ENCODE measurements at places on chromosomes 2 and 18. TPM values are rescaled to one million over a fixed set of nuclear protein-coding genes. Genes with fewer than 3 reads are reported as not detected.

DNA sequence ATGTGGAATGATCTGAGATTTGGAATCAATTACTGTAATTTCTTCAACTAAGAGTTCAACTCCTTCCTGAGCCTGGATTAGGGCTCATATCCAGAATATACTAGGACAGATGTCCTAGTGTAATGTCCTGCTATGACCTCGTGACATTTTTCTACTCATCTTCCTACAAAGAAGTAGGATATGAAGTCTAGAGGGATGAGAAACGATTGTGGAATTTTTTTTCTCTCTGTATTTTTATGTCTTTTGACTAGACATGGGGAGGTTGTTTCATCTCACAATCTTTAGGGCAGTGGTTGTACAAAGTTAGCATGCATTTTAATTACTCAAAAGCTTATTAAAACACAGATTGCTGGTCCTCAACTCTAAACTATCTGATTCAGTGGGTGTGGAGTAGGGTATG lies 203.0 kb downstream of the PARD3B start:
- no peak for DNase-seq

- no peak for DNase-seq
Measured at GRCh38 chr18:47280121-47280520, 28.7 kb upstream of the SKOR2 start.

UGT1A9 gene
- not detected for total RNA-seq

PSMD1 gene
- 125 TPM for total RNA-seq

- no peak for DNase-seq
Measured at GRCh38 chr2:209601497-209601896, 170.1 kb upstream of the UNC80 start.

OSBPL6 gene
- 2.1 TPM for total RNA-seq

GRCh38 chr2:227407591-227408151 lies 19.9 kb upstream of the SCYGR1 start:
- DNase-seq = no peak

ERBB4 gene
- 0.17 TPM for total RNA-seq

ARHGAP15 gene
- not detected for total RNA-seq

SCYGR4 gene
- not detected for total RNA-seq

GRCh38 chr2:189835855-189836558 lies 51.8 kb downstream of the PMS1 start:
- no peak for DNase-seq

DNA sequence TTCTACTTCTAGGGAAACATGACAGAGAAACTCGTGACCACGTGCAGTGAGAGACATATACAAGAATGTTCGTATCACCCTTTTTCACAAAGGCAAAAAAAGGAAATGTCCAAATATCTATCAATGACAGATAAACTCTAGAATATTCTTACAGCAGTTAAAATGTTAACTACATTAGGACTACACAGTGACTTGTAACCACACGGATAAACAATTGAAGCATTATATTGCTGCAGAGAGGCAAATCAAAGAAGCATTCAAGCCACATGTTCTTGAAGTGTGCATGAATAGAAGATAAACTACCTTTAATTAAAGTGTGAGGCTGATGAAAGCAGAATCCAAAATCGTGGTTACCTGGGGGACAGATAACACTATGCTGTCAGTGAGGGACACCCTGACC lies 935.3 kb upstream of the KLHL29 start:
- DNase-seq = no peak

GRCh38 chr2:46770622-46771021 lies 145.0 kb downstream of the MCFD2 start:
- peak; percentile 89 for DNase-seq

DNA sequence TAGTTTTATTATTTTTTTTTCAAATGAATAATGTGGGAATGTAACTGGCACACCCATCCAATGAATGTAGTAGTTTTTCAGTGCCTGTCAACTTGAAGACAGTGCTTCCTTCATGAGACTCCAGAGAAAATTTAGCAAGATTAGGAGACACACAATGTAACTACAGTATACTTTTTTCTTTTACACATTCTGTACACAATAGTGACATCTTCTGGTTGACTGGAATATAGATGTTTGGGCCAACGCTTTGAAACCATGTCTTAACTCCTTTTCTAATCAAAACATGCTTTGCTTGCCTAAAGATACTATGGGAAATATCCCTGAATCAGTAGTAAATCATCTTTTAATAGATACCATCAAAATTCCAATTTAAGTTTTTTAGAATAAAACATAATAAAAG lies 229.5 kb upstream of the ZC3H15 start:
- peak; percentile 66 for DNase-seq

GRCh38 chr2:240146627-240147278 lies 6.3 kb upstream of the OTOS start:
- no peak for DNase-seq

DNA sequence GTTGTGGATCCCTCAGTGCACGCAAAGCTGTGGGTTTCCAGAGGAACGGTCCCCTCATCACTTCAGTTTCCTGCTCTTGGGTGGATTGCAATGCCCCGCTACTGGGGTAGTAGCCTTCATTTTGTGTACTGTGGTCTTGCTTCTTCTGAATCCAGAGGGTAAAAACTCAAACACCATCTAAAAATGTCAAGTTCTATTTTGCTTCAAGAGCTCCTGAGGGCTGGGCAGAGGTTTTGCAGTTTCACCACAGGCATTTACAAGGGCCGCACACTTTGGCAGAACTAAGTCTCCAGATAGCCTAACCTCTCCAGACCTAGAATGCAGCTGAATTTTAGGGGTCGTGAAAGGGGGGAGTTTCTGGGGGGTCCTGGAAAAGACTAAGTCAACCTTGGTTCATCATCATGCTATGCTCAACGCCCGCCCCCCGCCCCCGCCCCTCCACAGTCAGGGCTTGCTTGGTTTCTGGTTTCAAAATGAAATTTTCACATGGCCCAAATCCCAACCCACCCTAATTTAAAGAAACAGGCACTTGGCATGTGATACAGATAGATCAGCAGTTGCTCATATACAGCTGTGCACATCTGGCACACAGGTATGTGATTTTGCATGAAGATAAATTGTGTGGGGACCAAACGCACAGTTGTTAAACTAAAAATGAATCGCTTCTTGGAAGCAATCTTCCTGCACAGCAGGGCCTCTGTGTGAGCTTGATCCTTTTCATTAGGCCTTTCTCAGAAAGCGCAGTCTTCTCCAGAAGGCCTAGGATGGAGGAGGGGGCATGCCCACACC lies 329.6 kb downstream of the OSR1 start:
- DNase-seq = no peak

NMS gene
- total RNA-seq = not detected

- no peak for DNase-seq
Measured at GRCh38 chr2:139031722-139032121, 251.5 kb upstream of the NXPH2 start.

BUB1 gene
- total RNA-seq = 3.9 TPM

DNA sequence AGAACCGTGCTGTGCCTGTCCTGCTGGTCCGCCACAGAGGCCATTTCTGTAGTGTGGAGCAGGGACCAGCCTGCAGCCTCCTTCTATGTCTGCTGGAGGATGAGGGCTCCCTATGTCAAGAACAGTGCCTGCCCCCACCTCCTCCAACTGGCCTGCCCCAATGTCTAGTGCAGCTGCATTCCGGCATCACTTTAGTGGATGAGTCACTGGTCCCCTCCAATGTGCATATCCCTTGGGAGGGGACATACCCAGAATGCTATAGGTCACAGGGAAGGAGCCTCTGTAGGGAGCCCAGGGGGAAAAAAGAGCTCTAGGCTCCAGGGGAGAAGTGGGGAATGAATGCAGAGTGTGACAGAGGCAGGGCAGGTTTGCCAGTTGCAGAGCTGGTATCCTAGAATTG lies 219.6 kb downstream of the CELF4 start:
- DNase-seq = no peak

GRCh38 chr18:61992923-61993322 lies 100.1 kb upstream of the RNF152 start:
- DNase-seq = peak; percentile 83

- DNase-seq = no peak
Measured at GRCh38 chr2:141048951-141049350, 1081.9 kb downstream of the LRP1B start.

IMPA2 gene
- 23.0 TPM for total RNA-seq

GRCh38 chr2:127695491-127696472 lies 5.5 kb upstream of the SFT2D3 start:
- peak; percentile 46 for DNase-seq

GRCh38 chr2:54194761-54195750 lies 61.0 kb downstream of the TSPYL6 start:
- no peak for DNase-seq

GRCh38 chr2:208182835-208183234 lies 7.0 kb downstream of the C2orf80 start:
- no peak for DNase-seq

DNA sequence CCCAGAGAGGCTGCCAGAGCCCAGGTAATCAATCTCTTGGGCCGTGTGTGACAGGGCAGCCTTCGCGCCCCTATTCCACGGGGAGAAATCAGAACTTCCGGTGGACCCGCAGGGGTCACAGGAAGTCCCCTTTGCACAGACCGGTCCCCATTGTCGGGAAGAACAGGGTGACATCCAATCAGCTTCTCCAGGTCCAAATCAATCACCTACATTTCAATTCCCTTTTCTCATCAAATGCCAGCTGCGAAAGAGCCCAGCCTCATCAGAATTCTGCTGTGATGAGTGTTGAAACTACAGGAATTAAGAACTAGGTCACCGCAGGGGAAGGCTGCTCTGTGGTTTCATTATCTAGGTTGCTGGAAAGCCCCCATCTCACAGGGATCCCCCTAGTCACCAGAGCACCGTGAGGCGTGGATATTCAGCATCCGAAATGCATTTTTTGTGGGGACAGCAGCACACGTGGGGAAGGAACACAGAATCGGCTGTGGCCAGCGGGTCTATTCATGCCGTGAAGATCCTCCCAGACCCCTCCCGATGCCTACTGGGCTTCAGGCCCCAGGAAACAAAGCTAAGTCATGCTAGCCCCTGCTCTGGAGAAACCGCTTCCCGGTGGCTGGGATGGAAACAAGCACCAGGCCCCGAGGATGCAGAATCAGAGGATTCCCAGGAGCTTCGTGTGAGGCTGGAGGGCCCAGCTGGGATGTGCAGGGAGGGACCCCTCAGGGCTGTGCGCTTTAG lies 193.7 kb upstream of the ID2 start:
- peak; percentile 72 for DNase-seq

CACNB4 gene
- 2.1 TPM for total RNA-seq

DNA sequence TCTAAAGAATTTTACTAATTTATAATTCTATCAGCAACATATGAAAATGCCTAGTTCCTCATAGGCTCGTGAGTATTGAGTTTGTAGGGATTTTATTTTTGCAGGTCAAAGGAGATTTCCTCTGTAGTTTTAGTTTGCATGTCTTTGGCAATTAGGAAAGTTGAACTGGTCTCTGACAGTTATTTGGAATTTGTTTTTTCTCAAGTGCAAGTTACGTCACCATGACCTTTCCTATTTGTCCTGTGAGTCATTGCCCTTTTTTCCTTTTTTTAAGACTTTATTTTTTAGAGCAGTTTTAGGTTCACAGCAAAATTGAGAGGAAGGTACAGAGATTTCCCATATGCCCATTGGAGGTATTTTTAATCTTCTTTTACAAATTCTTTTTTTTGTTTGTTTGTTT lies 29.0 kb downstream of the RAMP1 start:
- DNase-seq = peak; percentile 75

EVX2 gene
- total RNA-seq = not detected

DNA sequence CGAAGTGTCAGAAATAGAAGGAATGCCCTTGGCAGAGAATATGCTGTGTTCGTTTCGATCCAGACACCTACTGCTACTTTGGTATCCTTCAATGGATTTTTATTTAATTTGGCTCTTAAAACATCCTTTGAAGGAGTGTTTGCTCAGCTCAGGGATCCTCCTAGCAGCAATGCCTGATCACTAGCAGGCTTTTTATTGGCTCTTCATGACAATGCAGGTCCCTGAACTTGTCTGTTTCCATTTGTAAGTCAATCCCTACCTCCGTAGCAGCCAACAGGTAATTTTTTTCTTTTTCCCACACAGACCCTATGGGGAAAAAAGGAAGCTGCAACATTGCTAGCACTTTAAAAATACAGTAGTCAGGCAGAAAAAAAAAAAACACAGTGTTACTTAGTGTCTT lies 366.2 kb upstream of the LRRTM1 start:
- no peak for DNase-seq

DNA sequence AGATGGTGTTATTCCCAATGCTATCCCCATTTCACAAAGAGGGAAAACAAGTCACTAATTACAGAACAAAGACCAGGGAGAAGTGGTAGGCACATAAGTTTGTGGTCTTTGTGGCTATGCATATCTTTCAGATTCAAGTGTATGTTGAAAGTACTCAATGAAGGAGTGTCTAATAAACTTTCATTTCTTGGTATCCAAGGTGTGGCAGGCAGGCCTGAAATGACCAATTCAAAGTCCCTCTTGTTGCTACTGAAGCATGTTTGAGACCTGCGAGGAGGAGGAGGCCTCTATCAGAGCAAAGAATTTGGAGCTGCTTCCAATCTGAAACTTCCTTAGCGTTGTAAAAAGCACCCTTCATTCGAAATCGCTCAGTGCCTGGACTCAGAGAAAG lies 60.9 kb upstream of the KLF7 start:
- no peak for DNase-seq

DNA sequence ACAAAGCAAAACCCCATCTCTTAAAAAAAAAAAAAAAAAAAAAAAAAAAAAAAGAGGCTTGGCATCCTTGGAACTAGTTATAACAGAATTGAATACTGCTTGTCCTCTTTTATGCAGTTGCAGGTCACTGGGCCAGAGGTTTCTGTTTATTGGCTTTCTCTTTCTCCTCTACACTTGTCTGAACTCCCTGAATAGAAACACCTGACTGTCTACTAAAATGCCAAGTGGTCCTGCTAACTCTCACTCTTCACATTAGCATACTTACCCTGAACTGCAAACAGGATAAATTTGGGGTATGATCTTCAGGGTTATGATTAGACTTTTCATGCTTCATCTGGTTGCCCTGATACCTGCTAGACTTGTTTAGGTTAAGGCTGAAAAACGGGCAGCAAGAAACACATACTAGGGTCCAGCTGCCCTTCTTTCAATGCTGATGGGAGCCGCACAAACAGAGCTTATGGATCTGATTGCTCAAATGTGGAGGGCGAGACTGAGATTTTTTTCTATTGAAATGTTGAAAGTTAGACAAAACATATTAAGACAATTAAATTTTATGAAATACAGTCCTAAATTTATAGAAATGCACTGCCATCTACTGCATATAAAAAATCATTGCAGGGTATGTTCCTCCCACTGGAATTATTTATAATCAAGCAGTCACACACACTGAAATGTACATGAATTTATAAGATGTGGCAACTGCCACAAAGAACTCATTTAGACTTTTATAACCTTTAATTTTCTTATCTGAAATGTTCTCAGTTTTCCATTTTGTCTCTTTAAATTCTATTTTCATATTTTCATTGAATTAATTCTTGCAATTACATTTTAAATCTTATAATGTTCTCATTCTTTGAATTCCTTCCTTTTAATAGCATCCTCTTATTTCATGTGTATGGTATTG lies 40.8 kb downstream of the GTF3C3 start:
- DNase-seq = peak; percentile 59

TMEM200C gene
- total RNA-seq = 0.17 TPM

- DNase-seq = peak; percentile 94
Measured at GRCh38 chr18:56085551-56085950, 497.6 kb upstream of the TCF4 start.

GRCh38 chr2:10878268-10878915 lies 33.3 kb upstream of the KCNF1 start:
- DNase-seq = no peak

AFF3 gene
- 0.50 TPM for total RNA-seq

Measured in fibroblast of lung (primary cell).